ENCODE measurements at places on chromosomes 7 and 10. TPM values are rescaled to one million over a fixed set of nuclear protein-coding genes. Genes with fewer than 3 reads are reported as not detected.
A peak's percentile ranks its signal among the peaks of the same experiment; 100 is the strongest.

- no peak for DNase-seq
Observed at GRCh38 chr7:34338961-34339526, 319.0 kb upstream of the NPSR1 start.

- no peak for DNase-seq
Observed at GRCh38 chr7:133778472-133778871, 348.7 kb upstream of the LRGUK start.

- no peak for DNase-seq
Observed at GRCh38 chr7:90503367-90503766, 33.9 kb downstream of the PTTG1IP2 start.

DNA sequence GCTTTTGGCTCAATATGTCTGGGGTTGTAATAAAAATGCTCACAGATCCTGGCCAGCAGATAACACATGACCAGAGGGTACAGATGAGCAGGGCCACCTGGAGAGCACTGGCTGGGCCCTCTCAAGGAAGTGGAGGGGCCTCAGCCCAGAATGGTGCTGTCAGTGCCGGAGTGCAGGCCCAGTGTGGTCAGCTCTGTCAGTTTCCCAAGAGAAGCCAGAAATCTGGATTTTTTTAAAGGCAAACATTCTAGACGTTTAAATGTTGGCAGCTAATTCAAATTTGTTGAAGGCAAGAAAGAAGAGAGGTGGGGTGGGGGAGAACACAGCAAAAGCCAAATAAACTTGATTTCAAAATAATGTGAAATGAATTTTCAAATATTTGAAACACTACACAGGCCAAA, 2.0 kb downstream of the C10orf105 start:
- DNase-seq: no peak

- no peak for DNase-seq
Observed at GRCh38 chr7:38453168-38453567, 178.0 kb downstream of the AMPH start.

DNA sequence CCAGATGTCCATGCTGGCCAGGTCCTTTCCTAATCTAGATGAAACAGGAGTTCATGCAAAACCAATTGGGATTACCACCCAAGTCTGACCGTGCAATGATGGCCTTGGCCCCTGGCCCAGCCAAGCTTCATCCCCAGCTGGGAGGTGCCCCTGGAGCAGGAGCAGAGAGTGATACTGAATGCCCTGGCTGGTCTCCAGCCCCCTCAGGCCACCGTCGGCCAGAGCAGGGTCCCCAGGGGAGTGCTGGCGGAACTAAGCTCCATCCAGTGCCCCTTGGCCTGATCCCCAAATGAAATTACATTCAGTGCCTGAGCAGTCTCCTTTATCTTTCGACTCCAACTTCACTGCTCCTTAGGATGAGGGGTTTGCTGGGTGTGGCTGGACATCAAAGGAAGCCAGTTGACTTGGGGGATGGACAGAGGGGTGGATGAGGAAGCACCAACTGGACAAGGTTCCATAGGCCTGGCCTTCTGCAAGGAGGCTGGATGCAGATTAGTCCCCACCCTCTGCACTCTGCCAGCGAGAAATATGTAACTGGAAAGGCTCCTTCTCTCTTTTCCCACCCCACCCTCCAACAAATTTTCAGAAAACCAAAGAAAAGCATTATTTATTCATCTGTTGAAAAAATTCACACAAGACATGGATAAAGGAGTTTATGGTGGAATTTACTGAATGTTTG, 275.5 kb downstream of the PLXNA4 start:
- DNase-seq: no peak

DNA sequence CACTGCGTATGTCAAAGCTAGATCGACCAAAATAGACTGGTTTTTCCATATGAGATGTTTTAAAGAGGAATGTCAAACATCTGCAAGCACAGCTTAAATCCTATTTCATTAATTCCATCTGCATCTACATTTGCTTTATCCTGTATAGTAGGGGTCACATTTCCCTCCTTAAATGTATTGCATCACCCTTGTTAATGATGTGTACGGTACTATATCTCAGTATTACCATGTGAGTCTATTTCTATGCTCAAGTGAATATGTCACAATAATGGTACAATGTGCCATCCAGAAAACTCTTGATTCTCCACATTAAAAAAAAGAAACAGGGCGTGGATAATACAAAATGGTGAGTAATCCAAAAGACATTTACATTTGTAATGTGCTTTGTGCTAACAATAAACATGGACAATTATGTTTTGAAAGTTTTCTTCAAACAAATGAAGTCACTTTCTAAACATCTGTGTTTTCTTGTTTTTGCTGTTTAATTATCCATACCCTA, 56.6 kb downstream of the TWIST1 start:
- no peak for DNase-seq

DNA sequence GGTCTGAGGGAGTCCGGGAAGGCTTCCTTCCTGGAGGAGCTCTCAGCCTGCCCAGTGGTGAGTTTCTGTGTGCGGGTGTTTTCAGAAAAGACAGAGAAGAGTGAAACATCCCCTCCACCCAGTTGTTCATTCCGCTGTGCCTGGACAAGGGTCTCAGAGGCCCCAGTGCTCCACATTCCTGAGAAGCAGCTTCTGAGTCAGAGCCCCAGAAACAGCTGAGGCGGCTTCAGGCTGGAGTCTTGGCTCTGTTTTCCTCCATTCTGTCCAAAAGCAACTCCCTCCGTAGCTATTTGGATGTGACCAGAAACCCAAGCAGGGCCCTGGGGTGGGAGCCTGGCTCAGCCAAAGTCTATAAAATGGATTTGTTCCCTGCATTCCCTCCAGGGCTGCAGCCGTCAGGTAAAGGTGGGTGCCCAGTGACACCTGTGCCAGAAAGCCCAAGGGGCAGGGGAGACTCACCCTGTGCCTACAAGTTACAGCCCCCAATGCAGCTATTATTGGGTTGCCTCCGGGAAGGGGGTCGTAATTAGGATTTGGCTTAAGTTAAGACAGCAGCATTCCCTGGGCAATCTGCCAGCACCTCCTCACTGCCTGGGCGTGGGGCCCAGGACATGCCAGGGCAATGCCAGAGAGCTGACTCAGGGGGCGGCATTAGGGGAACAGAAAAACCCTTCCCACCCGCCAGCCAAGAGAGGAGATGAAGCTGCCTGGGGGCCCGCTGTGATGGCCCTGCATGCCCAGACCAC, 13.1 kb upstream of the CAMK2G start:
- peak; percentile 95 for DNase-seq

DNA sequence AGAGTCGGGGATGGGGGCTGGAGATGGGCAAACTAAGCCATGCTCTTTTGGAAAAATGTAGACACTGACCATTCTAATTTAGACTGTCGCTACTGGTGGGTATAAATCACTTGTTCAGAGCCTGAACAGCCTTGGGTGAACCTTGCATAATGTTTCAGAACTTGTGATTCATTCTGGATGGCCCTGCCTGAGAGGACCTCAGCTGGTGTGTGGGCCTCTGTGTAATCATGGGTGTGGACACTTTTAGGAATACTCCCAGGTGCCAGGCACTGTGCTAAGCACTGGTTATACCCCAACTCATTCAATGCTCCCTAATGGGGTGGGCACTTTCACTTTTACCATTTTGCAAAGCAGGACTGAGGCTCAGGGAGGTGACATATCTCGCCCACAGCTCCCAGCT, 26.8 kb upstream of the TM9SF3 start:
- DNase-seq: no peak

DNA sequence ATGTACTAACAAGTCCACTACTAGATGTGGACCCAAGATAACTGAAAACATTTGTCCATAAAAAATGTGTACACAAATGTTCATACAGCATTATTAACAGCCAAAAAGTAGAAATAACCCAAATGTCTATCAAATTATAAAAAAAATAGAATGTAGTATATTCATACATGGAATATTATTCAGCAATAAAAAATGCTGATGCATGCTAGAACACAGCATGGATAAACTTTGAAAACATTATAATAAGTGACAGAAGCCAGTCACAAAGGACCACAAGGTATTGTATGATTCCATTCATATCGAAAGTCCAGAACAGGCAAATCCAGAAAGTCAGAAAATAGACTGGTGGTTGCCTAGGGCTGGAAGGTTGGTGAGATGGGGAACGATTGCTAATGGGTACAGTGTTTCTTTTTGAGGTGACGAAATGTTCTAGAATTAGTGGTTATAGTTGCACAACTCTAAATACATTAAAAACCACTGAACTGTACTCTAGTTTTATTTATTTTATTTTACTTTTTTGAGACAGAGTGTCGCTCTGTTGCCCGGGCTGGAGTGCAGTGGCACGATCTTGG, 43.3 kb upstream of the ANLN start:
- DNase-seq: no peak

Gene STAG3
- 0.77 TPM for total RNA-seq
